ENCODE measurements at places on chromosomes 7 and 10.

DNA sequence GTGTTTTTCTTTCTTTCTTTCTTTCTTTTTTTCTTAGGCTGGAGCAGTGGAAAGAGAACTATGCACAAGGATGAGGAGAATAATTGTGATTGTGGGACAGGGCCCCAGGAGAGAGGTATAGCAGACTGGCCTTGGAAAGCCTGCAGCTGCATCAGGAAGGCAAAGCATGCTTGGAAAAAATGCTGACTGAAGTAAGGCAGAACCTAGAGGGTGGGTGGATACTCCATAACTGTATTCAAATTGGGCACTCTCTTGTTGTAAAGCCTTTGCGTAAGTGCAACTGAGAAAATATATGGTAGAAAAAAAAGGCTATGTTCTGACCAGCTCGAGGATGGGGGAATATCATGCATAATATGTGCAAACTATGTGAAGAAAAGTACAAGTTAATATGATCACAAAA lies 39.5 kb downstream of the PDK4 start:
- no peak for DNase-seq

GRCh38 chr7:134845461-134845860 lies 66.0 kb downstream of the CALD1 start:
- DNase-seq = no peak

- DNase-seq = no peak
Measured at GRCh38 chr7:103343758-103344452, 662 bp downstream of the DNAJC2 start.

DNA sequence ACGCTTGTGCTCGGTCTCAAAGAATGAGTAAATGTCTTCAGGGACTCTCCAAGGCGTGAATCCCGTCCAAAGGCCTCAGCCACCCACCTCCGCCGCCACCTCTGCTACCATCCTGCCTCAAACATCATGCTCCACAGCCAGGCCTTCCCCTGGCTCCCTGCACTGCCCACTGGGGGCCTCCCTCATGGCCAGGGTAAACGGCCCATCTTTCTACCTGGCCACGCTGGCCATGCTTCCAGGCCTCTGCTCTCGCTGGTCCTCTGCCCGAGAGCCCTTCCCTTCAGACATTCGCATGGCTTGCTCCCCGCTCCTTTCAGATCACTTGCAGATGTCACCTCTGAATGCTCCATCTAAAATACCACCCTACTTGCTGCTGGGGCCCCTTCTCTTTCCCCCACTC lies 40.2 kb downstream of the ZNF783 start:
- no peak for DNase-seq

DNA sequence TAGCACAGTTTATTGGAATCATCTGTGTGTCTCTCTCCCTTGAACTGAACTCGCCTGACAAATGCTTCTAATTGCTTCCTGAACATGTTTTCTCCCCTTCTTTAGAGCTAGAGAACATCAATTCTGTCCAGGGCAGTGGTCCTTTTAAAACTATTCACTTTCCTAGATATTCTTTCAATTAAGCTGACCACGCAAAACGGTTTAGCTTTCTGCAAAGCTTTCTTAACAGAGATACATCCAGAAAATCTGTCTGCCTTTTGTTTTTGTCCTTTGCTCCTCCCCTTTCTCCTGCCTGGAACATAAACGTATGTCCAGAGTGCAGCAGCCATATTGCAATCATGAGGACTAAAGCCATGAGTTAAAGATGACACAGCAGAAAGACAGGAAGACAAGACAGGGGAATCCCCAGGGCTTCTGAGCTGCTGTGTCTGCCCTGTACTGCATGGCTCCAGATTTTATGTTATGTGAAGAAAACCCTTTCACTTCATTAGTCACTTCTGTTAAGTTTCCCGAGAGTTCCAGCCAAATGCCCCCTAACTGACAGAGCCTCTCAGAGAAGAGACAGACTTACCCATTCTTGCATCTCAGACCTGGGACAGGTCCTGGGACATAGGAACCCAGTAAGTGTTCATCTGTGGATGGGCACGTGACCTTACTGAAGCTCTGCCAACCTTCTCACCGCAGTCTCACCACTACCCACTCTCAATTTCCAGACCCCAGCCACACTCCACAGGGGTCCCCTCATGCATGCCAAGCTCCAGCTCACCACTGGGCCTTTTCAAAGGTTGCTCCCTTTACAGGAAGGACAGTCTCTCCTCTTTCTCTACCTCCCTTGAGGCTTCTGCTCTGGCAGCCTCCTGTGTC lies 35.0 kb upstream of the CPXM2 start:
- no peak for DNase-seq

DNA sequence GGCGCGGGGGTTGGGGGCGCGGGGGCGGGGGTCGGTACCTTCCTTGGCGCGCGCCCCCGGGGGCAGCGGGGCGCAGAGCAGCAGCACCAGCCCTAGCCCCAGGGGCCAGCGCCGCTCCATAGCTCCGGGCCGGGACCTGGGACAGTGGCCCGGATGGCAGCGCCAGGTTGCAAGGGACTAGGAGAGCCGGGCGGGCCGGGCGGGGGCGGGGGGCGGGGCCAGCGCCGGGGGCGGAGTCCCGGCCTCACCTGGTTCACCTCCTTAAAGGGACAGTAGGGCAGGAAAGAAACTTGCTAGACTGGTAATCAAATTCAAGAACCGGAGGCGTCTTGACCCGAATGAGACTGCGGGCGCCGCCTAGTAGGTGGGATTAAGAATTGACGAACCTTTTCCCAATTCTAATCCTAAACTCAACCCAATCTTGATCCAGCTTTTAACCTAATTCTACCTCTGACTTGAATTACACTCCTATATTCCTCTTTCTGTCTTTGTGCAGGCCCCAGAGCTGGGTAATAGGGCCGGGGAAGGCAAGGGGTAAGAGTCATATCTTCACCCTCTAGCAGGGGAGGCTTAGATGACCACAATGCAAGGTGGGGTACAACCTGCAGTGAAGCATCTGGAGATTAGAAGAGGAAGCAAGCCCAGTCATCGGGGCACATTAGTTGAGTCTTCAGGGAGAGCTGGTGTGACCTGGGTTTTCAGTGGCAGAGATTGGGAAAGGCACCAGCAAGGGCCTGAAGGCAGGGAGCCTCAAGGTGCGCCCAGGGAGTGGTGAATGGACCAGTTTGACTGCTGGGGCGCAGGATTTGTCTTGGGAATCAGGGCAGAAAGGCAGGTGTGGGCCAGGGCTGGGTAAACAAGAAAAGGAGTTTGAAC lies at the start of gene EPHA1:
Gene EPHA1, minus strand, starts transcription at position 171 of the 876 bp plus-strand sequence. Its CDS starts 51 bp downstream, at position 120.
- no peak for DNase-seq

- no peak for DNase-seq
Measured at GRCh38 chr10:121516093-121516865, 82.0 kb downstream of the FGFR2 start.

GRCh38 chr10:111756217-111757061 lies 427.1 kb downstream of the GPAM start:
- DNase-seq = no peak

DNA sequence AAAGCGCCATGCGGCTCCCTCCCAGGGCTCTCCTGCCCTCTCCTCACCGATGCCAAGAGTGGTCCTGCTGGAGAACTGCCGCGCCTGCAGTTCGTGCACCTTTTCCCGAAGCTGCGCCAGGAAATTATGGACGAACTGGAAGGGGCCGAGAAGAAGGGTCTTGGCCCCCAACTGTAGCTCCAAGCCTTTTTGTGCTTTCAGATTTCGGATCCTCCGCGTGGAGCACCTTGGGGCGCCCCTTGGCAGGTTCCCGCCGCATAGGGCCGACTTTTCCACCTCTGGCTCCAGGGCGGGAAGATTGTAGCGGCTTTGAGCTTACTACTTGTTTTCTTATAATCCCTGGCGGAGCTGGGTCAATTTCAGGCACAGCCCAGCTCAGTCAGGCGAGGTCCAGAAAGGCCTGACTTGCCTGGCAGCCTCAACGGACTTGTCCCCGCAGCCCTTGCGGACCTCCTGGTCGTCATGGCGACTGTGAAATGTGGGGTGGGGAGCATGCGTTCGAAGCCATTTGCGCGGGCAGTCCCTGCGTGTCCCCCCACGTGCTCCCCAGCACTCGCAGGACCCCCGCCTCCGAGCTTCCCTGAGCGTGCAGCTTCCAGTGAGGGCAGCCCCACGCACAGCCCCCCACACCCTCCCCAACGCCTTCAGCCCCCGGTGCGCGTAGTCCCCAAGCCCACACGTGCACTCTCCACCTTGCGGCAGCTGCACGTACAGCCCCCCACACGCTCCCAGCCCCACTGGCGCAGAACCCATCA lies 129.9 kb downstream of the KBTBD2 start:
- no peak for DNase-seq

- DNase-seq = no peak
Measured at GRCh38 chr7:158443688-158444483, 143.7 kb downstream of the PTPRN2 start.

DNA sequence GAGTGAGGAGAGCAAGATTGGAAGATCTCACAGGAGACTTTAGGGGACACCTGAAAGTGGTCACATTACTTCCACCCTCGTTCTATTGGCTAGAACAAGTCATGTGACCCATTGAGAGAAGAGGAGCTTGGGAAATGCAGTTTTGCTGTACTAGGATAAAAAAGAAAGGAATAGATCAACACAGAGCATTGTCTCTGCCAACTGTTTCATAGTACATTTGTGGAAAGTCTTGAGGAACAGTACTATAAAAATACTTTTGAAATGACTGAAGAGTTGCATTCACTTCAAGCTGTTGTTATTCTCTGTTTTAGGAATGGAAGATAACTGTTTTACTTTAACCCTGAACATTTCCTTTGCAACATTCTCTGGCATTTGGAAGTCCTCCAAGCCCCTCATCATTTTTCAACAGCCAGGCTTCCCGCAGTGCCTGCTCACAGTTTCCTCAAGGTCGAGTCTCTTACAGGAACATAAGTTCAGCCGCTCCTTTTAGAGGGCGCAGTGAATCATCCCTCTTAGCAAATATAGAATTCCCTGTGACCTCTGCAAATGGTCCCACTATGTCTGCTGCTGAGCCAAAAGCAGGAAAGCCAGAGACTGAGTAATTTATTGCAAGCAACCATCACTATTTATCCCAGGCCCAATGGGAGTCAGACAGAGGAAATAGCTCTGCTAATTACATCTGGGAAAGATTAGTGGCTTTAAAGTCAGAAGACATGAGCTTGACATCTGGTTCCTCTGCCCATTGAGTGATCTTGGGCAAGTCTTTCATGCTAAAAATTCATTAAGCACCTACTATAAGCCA lies 40.7 kb downstream of the MRPL32 start:
- DNase-seq = no peak

DNA sequence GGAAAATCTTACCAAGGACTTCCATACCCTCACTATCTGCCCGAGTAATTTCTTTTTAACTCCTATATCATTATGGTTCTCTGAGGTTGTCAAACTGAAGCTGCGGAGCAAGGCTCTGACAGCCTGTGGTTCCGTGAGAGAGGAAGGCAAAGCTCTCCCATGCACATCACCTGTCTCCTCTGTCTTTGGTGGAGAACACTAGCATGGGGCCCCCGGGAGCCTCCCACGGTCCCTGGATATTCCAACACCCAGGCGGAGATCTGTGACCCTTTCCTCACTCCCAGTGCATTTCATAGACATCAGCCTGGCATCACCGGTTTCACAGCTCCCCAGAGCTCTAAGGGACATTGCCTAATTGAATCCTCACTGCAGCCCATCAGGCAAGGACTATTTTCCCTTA lies 10.4 kb downstream of the RBP4 start:
- DNase-seq = no peak

DNA sequence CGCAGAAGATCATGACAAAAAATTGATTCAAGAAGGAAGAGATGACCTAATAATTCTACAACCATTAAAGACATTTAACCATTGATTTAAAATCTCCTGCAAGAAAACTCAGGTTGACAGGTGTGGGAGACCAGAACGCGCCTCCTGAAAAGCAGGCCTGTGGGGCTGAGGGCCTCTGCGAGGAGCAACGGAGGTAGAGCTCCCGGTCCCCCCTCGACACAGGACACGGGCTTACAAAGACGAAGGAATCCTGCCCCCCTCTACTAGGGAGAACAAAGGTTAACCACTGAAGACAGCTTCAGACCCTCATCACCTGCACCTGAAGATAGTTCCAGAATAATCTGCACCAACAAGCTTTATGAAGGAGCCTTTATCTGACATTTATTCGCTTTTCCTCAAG lies 55.9 kb upstream of the INPP5A start:
- no peak for DNase-seq
